Heart left ventricle (tissue), 16 donors: ENCODE measurements at places on chromosomes 7 and 10. TPM values are rescaled to one million over a fixed set of nuclear protein-coding genes. Genes with fewer than 3 reads are reported as not detected.

The FBH1 gene
- 86.8 TPM for total RNA-seq

The NXPH1 gene
- not detected for total RNA-seq

The INHBA gene
- total RNA-seq = 0.97 TPM

The ADAM8 gene
- total RNA-seq = 2.6 TPM

The BAZ1B gene
- total RNA-seq = 43.9 TPM

The MKRN1 gene
- total RNA-seq = 107 TPM

The GIMAP8 gene
- total RNA-seq = 35.4 TPM

The SYT15 gene
- 1.0 TPM for total RNA-seq

The FBXL13 gene
- 1.2 TPM for total RNA-seq

The SPDYE8 gene
- not detected for total RNA-seq

The TYSND1 gene
- total RNA-seq = 4.8 TPM

The GRM3 gene
- 0.73 TPM for total RNA-seq

The SPDYE16 gene
- 0.20 TPM for total RNA-seq

The PLAC9 gene
- 16.5 TPM for total RNA-seq

The PAOX gene
- 7.3 TPM for total RNA-seq

The POU6F2 gene
- total RNA-seq = 0.27 TPM

The HOXA11 gene
- not detected for total RNA-seq
